ENCODE measurements at places on chromosomes 7 and 10.

DNA sequence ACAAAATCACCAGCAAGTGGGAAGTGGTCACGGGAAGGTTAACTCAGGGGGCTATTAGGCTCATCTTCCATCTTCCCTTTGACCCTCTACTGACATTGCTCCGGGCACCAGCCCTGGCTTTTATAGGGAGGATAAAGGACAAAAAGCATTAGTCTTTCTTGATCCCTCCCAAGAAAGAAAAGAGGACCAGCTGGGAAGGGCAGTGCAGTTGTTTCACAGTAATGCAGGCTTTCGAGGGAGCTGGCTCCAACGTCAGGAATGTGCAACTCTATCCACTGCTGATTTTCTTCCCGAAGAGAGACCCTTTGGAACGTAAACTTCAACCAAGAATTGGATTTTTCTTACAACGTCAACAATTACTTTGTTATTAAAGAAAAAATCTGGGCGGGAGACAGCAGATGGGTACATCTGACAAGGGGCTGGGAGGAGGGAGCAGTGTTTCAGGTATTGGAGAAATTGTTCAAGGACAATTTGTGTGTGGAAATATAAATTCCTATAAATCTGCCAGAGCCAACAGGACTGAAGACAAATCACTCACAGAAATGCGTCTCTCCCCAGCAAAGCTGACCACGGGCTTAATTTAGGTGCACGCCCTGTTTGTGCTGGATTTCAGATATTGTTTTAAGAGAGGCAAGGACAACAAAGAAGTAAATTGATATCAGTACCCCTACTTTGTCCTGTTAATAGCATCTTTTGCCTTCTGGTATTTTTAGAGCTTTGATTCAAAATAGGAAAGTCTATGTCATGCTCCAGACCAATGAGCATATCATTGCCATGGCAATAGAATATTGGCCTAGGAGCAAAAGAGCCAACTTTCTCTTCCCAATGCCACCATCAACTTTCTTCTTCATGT is 23.4 kb upstream of the ARID5B start:
- DNase-seq, result no peak

DNA sequence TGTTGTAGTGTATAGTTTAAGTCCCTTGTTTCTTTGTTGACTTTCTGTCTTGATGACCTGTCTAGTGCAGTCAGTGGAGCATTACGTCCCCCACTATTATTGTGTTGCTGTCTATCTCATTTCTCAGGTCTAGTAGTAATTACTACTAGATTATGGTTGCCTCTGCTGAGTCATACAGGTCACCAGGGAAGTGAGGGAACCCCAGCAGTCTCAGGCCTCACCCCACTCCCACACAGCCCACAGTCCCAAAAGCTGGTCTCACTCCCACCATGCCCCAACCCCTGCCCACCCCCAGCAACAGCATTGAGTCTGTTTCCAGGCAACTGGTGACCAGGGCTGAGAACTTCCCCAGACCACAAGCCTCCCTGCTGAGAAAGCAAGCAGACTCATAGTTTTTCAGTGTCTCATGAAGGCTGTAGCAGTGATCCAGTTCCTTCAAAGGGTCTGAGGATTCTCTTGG is 88.0 kb downstream of the PLXDC2 start:
- DNase-seq, result no peak

DNA sequence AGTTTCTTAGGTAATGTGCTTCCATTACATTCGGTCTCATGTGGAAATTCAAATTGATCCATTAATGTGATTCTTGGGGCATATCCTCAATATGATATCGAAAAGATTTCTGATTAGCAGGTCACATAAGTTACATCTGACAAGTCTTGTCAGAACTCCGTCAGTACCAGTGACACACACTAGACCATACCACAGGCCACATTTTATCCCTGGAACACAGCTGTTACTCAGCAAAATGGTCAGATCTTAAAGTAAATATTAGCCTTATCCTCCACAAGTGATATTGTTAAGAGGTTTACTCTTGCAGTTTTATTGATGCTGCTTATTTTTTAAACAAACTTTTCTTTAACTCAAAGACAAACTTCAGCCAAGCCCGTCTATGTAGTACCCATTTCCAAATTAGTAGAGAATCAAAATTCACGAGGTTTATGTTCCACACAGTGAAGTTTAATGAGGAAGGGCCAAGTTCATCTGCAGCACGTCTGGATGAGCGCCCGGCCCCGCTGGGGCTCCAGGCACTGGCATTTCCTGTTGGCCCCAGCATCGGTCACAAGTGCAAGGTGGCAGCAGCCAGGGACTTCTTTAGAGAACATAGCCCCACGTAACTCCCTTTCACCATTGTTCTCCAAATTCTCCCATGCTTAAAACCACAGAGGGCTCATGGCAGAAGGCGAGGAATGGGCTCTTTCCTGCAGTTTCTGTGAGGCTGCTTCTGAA is 132.2 kb downstream of the VIPR2 start:
- DNase-seq, result no peak

DNA sequence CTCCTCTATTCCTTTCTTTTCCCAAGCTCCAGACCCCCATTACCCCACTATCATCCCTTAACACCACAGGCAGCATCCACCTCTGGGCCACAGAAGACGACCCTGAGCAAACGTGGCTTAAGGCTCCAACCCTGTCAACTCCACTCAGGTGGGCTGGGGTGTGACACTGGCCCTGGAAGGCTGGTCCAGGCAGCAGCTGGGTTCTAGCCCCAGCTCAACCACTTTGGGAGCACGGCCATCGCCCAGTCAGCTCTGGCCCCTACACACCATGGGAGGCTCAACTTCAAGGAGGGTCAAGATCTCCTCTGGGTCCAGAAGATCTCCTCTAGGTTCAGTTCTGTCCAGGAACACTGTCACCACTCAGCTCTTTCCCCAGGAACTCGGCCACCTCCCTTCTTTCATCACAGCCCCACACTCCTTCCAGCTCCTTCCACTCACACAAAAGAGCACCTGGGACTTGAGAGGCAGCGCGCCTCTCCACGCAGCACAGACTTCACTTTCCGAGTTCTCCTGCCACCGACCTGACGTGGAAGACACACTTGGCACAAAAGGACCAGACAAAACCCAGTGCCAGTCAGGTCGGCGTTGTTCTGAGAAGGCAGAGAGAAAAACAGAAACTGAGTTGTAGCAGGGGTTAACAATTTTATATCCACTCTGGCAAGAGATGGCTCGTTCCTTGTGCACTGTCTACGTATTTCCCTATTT is 84.1 kb downstream of the CTBP2 start:
- no peak for DNase-seq
